Airway epithelial cell (primary cell): ENCODE measurements at places on chromosomes 1 and 21. TPM values are rescaled to one million over a fixed set of nuclear protein-coding genes. Genes with fewer than 3 reads are reported as not detected.

The DNAJC28 gene
- total RNA-seq, result 0.42 TPM in 2 replicates

The SPRR2A gene
- total RNA-seq, result 8.3 and 8.4 TPM in 2 replicates

The KLHDC8A gene
- 0.14 TPM in 1 of 2 replicates, not detected in the other for total RNA-seq

The YBEY gene
- total RNA-seq, result 13.2 and 29.1 TPM in 2 replicates

The EDARADD gene
- 6.8 and 13.3 TPM in 2 replicates for total RNA-seq

The FGR gene
- total RNA-seq, result not detected in 2 replicates

The C1orf94 gene
- not detected in 2 replicates for total RNA-seq

The TINAGL1 gene
- 271 and 279 TPM in 2 replicates for total RNA-seq

The C1orf174 gene
- 28.6 and 31.5 TPM in 2 replicates for total RNA-seq

The OPN3 gene
- total RNA-seq, result 28.2 and 28.4 TPM in 2 replicates

The CFAP57 gene
- 0.14 TPM in 1 of 2 replicates, not detected in the other for total RNA-seq

The OR11L1 gene
- not detected in 2 replicates for total RNA-seq

The CYP4A11 gene
- not detected in 2 replicates for total RNA-seq

The IKBKE gene
- 10.7 and 15.6 TPM in 2 replicates for total RNA-seq

The IVL gene
- total RNA-seq, result 46.3 and 60.1 TPM in 2 replicates

The SERINC2 gene
- 188 and 258 TPM in 2 replicates for total RNA-seq

The FABP3 gene
- total RNA-seq, result 0.42 TPM in 1 of 2 replicates, not detected in the other

The POFUT2 gene
- 13.1 and 14.4 TPM in 2 replicates for total RNA-seq

The ANKRD35 gene
- total RNA-seq, result 16.9 and 19.6 TPM in 2 replicates

The CA14 gene
- 0.14 TPM in 1 of 2 replicates, not detected in the other for total RNA-seq

The CCDC24 gene
- 5.3 and 6.4 TPM in 2 replicates for total RNA-seq

The E2F2 gene
- total RNA-seq, result 1.7 and 2.1 TPM in 2 replicates
